Stimulated activated CD8-positive, alpha-beta memory T cell treated with anti-CD3 and anti-CD28 coated beads, Interleukin-4, amount 100 ng/mL, for 4 hours (primary cell): ENCODE measurements at places on chromosomes 4 and X.

DNA sequence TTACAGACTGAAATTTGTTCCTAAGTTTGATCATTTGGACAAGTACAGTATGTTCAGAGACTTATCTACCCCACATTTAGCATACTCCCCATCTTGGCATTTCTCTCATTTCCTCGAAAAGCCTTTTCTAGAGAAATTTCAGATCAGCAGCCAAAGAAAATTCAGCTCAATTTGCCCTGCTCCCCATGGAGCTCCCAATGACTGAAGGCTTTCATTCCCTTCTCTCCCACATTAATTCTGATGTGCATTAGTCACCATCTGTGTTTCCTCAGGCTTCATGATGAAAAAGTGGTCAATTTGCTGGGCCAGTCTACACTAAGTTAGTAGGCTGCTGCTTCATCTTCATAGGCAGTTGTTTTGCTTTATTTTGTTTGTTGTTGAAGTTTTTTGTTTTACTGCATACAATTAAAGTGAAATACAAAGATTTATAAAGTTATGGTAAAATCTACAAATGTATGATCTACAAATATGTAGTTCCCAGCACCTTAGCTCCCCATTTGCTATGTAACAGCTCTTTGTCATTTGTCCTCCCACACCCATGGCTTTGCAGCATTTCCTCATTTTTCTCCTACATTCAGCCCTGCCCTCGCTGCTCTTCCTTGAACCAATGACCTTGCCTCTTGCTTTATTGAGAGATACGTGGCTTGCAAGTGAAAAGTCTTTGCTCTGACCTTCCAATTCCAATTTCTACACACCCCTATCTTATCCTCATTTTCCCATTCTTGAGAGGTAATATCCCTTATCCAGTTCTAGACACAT lies 193.9 kb downstream of the ANAPC10 start:
- no peak for DNase-seq

DNA sequence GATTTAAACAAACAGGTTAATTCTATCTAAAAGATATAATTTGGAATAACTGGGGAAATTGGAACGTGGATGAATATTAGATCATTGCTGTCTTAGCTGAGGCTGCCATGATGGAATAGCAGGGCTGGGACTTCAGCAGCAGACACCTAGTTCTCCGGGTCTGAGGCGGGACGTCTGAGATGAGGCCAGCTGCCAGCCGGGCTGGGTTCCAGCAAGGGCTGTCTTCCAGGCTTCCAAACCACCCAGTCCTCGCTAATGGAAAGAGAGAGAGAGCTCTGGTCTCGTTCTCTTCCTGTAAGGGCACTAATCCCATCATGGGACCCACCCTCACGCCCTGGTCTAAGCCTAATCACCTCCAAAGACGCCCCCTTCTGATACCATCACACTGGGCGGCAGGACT lies 85.7 kb downstream of the ADRA2C start:
- DNase-seq: no peak

DNA sequence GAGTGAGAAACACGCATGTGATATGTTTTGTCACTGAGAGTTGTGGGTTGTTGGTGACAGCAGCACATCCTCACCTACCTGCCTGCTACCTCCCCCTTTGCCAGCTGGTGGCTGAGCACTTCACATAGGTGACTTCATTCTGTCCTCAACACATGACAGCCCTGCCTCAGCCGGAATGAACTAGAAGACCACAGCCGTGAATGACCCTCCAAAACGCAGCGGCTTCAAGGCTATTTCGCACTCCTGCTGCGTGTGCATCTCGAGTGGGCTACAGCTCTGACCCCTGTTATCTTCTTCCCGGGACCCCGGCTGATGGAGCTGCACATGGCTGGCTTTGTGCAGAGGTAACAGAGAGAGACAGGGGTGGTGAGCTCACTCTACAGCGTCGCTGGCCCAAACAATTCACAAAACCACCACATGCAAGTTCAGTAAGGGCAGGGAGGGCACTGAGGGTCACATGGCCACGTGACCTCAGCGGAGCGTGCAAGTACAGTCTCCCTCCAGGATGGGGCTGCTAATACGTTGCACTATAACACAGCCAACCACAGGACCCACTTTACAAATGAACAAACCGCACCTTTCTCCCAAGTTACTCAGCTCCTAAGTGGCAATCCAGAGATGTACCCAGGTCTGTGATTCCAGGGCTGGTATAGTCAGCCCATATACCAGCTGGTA lies 6.3 kb upstream of the PPP2R2C start:
- no peak for DNase-seq

DNA sequence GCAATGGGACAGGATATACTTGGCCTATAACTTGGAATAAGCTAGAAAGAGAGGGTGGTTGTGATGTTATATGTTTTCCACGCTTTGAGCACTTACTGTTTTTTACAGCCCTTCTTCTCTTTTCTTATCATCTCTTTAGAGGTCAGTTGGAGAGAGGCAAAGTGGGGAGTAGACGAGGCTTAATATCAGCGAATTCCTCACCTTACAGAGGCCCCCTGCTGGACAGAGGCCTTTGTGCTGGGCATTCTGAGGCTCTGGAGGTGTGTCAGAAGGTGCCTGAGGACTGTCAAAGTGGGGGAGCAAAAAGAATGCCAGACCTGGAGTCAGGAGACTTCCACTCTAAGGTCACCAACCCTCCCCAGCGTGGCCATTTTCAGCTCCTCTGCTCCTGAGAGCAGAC lies 42.5 kb downstream of the MAMLD1 start:
- no peak for DNase-seq
